NCI-H1694 treated with DMSO at 0.1 percent for 48 hours (cell line): ENCODE measurements at places on chromosomes 12 and 14.

GRCh38 chr14:63435838-63436237 is 107.3 kb downstream of the PPP2R5E start:
- DNase-seq: no peak

- no peak for DNase-seq
These were observed 161.6 kb upstream of the PWP1 start for GRCh38 chr12:107523775-107524535.

DNA sequence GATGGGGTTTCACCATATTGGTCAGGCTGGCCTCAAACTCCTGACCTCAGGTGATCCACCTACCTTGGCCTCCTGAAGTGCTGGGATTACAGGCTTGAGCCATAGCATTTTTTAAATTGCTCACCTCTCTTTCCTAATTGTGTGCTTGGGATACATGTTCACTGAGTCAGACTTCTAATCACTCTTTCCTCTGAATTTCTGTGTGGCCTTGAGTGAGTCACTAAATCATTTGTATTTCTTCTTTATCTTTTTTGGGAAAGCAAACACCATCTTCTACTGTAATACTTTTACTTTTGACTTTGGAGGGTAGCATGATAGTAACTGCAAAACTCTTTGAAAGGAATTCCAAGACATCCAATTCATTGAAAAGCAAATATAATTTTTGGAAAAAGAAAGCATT is 60.8 kb downstream of the FLRT2 start:
- DNase-seq: no peak

DNA sequence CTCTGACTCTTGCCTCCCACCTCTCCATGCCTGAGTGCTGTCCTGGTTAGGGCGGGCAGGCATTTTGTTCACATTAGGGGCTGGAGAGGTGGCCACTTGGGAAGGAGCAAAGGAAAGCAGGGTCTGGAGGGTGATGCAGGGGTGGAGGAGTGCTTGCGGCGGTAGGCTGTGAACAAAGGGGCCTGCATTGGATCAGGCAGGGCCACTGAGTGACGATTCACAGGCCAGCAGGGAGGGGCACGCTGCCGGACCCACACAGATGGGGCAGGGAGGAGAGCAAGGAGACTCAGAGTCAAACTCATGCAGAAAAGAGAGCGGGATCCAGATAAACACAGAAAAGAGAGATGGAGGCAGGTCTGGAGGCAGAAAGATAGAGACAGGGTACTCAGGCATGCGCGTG is 58.4 kb upstream of the TBX3 start:
- no peak for DNase-seq

DNA sequence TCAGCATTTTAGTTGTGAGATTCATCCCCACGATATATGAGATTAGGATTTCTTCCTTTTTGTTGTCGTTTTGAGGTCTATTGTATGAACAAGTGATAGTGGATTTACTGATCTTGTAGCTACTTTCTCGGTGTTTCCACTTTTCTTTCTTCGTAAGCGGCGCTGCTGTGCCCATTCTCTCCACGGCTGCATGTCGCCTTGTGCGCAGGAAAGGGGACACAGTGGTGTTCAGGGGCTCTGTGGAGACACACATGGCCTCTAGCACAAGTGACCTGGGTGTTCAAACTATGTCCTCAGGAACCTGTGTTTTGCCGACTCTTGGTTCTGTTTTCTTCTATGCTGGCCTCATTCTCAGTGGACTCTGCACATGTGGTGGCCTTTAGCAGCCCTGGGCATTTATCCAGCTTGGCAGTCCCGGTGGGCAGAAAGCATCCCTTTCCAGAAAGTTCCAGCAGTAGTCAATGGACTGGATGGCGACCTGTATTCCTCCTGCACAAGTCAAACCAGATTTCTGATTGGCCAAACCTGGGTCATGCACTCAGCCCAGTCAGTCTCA is 18.7 kb downstream of the CKAP4 start:
- no peak for DNase-seq

DNA sequence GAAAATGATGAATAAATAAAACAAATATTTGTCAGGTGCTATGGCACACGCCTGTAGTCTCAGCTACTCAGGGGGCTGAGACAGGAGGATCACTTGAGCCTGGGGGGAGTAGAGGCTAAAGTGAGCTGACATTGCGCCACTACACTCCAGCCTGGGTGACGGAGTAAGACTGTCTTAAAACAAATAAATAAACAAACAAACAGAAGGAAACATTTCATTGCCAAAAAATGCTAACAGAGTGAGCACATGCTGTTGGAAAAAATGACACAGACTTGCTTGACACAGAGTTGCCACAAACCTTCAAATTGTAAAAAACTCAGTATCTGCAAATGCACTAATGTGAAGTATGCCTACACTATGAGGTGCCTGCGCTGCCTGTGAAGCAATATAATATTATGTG is 50.8 kb upstream of the AP4S1 start:
- no peak for DNase-seq

GRCh38 chr14:72781561-72782508 is 112.1 kb downstream of the DPF3 start:
- no peak for DNase-seq

GRCh38 chr14:52023518-52023917 is 34.2 kb downstream of the RTRAF start:
- DNase-seq: no peak

DNA sequence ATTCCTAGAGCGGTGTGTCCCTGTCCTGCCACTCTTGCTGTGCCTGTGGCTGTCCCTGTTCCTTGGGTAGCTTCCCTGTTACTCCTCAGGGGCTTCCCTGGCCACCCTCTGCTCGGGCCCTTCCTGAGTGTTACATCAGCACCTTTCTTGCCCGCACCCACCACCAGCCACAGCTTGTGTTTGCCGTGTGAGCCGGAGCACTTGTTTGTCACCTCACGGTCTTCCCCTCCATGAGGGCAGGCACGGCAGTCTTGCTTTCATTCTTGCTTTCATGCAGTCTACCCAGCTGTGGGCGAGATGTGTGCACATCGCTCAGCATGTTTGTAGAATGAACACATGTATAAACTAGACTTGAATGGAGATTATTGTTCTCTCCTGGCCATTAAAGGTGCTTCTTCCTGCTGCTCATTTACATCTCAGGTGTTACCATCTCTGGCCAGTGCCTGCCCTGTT is 42.0 kb downstream of the TRAF3 start:
- no peak for DNase-seq

DNA sequence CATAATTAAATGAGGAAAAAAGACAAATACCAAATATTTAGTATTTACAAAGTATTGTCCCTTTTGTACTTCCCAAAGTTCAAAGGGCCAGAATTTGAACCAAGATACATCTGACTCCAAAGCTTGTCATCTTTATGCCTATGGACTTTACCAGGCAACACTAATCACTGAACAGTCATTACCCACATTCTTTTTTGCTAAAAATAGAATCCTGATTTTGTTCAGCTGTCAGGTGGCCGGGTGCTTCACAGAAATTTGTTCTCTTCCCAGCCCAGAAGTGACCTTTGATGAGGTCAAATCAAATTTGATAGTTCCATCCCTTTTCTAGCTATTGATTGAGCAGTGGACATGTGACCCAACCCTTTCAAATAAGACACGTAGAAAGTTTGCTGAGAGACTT is 121.6 kb downstream of the LLPH start:
- no peak for DNase-seq

- DNase-seq: peak; percentile 85
These were observed 18.0 kb downstream of the TNFAIP2 start for GRCh38 chr14:103141117-103141796.

DNA sequence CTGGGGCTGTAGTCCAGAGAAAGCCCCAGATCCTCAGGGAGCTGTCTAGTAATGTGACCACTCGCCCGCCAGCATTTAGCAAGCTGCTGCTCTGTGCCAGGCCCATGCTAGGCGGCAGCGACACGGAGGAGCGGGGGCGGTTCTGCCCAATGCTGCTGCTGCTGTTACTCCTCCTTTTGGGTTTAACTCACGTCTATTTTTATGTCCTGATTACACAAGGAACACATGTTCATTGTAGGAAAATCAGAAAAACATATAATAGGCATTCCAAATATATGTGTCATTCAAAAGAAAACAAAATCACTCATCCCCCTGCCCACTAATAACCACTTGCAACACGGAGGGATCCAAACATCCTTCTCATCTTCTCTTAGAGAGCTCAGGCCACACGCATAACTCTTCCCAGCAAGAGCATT is 30.4 kb downstream of the CCDC92 start:
- no peak for DNase-seq

- DNase-seq: no peak
These were observed 402.9 kb upstream of the PDE3A start for GRCh38 chr12:19965196-19966038.

- DNase-seq: no peak
These were observed 333.8 kb downstream of the PDZRN4 start for GRCh38 chr12:41521872-41522379.

- DNase-seq: no peak
These were observed 44.1 kb upstream of the AMN start for GRCh38 chr14:102878174-102878969.

- DNase-seq: no peak
These were observed 6.7 kb downstream of the ARHGEF25 start for GRCh38 chr12:57617942-57618341.

DNA sequence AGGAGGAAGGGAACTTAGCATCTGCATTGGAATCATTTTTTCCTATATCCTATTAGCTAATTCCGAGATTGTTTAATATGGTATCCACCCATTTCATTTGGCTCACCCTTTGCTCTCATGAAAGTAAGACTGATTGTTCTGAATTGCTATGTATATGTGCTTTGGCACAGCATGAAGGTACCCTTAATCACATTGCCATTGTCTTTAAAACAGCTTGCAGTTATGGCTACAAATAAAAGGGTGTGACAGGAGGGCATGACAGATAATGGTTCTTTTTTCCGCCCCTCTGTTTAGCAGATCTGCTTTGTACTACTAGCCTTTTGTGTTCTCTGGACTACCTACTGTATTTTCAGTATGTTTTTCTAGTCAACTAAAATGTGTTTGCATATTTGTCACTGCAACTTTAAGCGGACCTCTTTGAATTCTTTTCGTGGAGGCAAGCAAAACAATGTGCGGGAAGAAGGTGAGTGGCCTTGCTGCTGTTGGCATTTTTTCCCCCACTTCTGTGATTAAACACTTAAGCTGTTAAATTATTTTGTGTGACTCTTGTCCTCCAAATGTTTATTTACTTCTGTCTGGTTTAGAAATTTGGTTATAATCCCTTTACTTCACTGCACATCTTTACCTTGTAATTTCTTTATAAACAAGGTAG is 35.8 kb downstream of the FBXO34 start:
- no peak for DNase-seq

- peak; percentile 5 for DNase-seq
These were observed at the start of gene ELK3 for GRCh38 chr12:96193725-96194575. ELK3 (plus strand) TSS chr12:96194375.

- DNase-seq: no peak
These were observed 389.2 kb downstream of the RAD51B start for GRCh38 chr14:68208626-68209317.

- DNase-seq: no peak
These were observed 11.6 kb upstream of the ZNF605 start for GRCh38 chr12:132967736-132968135.

DNA sequence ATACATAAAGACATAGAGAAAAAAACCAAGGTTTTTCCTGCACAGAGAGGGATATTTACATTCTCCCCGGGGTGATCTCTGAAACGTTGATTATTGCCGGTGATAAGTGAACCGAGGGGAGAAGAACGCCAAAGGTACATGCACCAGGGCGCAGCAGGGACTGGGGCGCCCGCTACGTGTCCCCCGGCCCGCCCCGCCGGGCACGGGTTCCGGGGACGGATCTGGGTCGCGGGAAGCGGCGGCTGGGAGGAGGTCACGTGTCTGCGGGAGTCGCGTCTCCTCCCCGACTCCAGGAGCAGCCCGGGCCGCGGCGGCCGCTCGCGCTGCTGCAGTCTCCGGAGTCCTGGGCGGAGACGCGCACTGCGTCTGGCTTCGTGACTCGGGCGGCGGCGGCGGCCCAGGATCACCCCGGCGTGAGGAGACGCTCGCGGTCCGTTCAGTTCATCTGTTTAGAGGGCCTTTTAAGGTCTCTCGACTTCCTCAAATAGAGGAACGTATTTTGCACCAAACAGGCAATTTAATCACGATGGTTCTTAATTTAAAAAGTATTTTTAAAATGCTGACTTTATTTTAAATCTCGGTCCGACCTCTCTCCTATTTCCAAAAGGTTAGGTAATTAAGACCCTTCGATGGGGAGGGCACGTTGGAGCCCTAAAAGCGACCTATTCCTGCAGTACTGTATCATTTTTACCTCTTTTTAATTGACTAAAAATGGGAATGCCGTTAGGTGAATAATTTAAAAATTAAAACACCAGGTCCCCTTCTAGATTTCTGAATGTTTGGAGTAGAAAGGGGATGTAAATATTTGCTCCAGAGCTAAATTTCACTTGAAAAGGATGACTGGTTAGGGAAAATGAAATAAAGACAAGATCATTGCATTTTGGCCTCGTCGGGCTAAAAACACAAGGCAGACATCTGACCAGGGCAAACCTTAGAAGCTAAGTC is 1.8 kb upstream of the BHLHE41 start:
- no peak for DNase-seq

DNA sequence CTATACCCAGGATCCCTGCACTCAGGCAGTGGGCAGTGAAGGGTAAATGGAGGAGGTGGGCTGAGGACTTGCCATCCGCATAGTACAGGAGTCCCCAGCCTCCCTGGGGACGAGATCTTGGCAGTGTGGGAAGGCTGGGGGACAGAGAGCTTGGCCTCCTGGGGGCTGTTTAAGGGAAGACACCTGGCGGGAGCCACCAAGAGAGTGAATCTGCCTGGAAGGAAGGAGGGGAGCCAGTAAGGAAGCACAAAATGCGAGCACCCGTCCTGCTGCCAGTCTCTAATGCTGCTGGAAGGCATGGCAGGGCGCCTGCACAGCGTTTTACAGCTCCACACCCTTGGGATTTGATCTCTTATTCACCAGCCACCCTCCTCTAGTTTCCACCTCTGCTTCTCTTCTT is 7.4 kb upstream of the KRT2 start:
- no peak for DNase-seq

- peak; percentile 54 for DNase-seq
These were observed 527.3 kb upstream of the CCDC196 start for GRCh38 chr14:65958664-65959562.

GRCh38 chr14:98599082-98599481 is 672.9 kb downstream of the BCL11B start:
- DNase-seq: no peak

GRCh38 chr12:125882141-125882540 is 816.9 kb downstream of the AACS start:
- DNase-seq: no peak

DNA sequence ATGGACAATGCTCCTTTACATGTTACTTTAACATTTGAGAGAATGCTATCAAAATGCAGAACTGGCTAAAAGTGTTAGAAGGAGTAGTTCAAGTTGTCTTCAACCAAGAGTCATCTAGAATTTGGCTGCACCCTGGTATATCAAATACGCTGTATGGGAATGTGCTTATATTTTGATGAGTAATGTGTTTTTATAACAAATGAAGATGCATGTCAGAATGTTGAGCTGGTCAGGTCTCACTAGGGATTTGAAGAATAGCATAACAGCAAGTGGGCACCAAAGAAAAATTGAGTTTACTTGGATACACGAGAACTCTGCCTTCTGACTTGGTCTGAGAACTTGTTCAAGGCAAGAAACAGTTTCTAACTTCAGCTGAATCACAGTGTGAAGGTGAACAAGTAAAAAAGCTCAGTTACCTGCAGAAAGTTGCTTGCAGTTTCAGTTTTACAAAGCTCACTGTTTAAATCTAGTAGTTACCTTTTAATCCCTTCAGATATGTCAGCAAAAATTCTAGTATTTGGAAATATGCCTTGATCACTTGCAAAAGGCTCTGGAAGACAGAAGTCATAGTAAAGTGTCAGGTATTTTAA is 82.3 kb downstream of the PDE3A start:
- no peak for DNase-seq
